ENCODE measurements at places on chromosomes 1 and 21.

- DNase-seq = no peak
These were observed 40.9 kb upstream of the SIK1 start for GRCh38 chr21:43467785-43468184.

DNA sequence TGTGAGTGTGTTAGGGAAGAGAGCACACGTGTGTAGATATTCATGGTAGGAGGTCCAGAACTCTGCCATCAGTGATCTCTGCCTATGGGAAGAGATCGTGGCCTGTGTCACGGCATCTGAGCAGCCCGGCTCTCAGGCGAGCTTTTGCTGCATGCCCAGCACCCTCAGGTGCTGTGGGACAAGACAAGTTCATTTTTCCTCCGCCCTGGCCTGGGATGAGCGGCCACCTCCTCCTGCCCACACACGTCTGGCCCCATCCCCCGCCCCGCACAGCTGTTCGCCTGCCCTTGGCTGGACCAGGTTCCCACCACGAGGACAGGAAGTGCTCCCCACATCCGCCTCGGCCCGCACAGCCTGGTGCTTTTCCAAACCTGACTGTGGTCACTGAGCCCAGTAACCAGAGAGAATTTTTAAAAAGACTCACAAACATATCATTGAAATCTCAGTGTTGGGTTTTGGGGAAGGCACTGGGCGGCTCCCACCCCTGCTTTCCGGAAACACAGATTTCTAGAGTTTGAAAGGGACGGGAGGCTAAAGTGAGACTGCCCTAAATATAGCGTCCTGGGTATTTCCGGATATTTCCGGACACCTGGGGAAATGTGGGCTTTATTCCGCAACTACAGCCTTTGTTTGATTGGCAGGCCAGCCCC is 18.0 kb downstream of the BMP8A start:
- DNase-seq = no peak

DNA sequence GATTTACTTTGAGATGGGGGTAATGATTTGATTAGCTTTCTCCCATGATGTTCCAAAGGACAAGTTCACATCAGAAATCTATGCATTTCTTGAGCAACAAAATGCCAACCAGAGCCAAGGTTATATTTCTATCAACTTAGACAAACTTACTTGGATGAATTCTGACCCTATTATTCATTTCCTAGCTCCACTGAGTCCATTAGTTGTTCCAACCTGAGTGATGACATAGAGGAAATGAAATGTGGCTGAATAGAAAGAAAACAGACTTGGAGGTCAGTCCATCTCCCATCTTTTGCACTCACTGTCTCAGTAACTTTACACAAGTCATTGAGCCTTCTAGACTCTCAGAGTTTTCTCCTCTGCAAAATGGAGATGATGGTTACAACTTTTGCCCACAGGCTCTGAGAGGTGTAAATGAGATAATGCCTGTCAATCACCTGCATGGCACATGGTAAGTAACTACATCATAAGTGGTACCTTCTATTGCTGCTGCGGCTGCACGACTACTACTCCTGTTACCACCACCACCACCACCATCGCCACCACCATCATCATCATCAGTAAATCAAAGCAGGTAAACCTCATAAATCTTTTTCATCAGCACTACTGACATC is 98.2 kb downstream of the PTPN14 start:
- no peak for DNase-seq

DNA sequence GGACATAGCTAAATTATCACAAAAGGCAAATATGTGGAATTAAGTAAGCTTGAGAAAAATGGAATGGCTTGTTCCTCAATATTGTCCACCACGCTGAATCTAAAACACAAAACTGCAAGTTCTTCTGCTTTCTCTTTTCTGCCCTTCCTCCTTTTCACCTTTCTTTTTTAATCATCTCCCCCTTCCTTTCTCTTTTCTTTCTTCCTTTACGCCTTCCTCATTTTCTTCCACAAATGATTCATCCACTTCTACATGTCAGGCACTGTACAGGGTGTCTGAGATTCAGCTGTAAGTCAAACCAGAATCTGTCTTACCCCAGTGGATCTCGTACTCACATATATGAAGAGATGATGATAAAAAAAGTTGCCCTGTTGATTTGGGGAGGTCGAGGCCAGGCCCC is 1182.5 kb downstream of the MRPL39 start:
- DNase-seq = no peak

DNA sequence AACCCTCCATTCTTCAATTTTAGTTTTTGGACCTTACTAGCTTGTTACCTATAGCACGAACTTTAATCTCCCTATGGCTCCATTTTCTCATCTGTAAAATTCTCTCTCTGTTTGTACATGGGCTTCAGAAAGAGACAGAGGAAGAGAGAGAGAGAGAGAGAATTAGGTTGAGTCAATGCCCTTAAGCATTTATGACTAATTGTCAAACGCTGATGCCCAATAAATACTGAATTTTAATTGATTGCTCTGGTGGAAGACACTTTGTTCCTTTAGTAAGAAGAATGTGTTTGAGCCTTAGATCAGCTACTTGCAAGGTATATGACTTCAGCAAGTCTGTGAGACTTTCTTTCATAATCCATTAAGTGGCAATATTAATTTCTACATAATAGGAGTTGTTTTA is 743.1 kb upstream of the ADGRL4 start:
- no peak for DNase-seq

DNA sequence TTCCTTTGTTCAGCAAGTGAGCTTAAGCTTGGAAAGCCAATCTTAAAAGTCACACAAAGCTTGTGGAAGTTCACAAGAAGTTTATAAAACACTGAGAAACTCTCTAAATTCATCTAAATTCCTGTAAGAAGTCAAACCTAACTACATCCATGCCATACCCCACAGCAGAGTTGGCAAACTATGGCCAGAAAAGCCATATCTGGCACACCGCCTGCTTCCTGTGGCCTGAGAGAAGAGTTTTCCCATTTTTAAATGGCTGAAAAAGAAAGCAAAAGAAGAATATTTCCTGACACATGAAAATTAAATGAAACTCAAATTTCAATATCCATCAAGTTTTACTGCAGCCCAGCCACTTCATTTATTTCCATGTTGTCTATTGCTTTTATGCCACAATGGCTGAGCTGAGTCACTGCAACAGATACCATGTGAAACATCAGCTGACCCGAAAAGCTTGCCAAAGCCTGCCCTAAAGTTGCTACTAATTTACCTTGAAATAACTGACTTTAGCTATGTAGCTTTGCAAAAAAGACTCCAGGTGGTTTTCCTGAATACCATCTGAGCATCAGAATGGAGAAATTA is 237.1 kb downstream of the SLC45A1 start:
- DNase-seq = no peak

- no peak for DNase-seq
These were observed 191.1 kb downstream of the PTPRC start for GRCh38 chr1:198829944-198830343.

- DNase-seq = no peak
These were observed 11.8 kb upstream of the RALGPS2 start for GRCh38 chr1:178713259-178713658.

- DNase-seq = no peak
These were observed 109.6 kb upstream of the DPYD start for GRCh38 chr1:98030483-98030882.

DNA sequence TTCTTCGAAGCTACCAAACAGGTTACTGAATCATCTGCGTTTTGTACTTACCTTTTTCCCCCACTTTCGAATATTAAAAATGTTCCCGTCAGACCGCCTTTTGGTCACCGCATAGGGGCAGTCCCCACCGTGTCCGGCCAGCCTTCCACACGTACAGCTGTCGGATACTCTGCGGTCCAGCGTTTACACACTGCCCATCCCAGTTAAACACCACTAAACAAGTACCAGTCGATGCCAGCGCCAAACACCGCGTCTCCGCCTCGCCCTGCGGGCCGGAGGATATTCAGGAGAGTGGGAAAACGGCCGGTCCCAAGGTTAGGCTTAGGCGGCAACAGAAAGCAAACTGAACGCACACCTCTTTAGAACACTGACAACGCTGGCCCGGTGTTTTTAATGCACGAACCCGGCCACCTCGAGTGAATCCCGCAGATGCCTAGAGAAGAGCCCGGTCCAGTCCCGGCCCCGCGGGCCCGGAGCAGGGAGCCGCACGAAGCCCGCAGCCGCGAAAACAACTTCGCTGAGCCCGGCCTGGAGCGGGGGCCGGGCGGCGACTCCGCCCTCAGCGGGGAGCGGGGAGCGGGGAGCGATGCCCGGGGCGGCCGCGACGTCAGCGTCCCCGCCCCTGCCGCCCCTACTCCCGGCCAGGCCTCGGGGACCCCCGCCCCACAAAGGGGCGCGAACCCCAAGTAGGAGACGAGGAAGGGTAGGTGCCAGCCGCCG is 730 bp upstream of the PHF13 start:
- DNase-seq = no peak

GRCh38 chr1:183346276-183346732 is 71.9 kb downstream of the NMNAT2 start:
- no peak for DNase-seq

DNA sequence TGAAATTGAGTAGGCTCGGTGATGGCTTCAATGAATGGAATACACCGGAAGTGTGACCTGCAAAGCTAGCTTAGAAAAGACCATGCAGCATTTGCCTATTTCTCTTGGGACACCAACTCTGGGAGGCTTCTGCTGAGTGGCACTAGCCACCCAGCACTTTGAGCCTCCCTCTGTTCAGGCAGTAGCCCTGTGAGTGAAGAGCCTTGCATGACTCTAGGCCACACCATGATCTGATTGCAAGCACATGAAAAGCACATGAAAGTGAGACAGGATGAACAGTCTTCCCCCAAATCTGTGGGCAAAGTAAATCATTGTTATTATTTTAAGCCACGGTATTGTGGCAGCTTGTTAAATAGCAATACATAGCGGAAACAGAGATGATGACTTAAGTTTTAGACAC is 2.8 kb downstream of the CD48 start:
- DNase-seq = no peak

- DNase-seq = no peak
These were observed 22.4 kb upstream of the PADI2 start for GRCh38 chr1:17141441-17142197.

- DNase-seq = no peak
These were observed 86.8 kb downstream of the KCNJ6 start for GRCh38 chr21:37829447-37829846.

- DNase-seq = peak; percentile 56
These were observed 19.7 kb upstream of the FASLG start for GRCh38 chr1:172638885-172639831.

DNA sequence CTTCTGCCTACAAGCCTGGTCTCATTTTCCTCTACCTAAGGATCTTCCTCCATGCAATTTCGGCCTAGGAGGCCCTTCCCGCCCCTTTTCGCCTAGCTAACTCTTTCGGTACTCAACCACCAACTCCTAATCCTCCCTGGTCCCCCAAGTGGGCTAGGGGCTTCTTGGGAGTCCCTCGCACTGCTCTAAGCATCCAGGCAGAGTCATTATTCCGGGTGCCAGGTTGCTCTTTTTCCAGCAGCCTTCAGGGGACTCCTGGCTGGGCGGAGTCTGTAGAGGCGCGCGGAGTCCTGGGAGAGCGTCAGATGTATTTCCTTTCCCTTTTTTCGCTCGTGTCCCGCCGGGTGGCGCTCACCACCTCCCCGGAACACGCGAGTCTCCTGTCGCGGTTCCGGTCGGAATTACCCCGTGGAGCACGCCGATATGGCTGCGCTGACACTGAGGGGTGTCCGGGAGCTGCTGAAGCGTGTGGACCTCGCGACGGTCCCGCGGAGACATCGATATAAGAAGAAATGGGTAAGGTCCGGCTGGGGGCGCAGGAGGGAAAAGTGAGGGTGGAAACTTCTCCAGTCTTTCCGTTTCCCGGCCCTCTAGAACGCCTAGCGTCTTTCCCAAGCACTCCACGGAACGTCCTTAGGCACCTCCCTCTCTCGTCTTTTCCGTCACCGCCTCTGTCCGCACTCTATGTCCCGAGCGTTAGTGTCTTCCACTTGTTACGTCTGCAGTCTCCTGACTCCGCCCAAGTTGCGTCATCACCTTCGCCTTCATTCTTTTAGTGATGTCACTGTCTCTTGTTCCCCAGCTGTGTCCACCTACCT is at the start of gene NSUN4:
TSS of gene NSUN4 (plus strand) at position 404 of the 818 bp plus-strand sequence. CDS start at position 424, 20 bp downstream.
- DNase-seq = peak; percentile 52

DNA sequence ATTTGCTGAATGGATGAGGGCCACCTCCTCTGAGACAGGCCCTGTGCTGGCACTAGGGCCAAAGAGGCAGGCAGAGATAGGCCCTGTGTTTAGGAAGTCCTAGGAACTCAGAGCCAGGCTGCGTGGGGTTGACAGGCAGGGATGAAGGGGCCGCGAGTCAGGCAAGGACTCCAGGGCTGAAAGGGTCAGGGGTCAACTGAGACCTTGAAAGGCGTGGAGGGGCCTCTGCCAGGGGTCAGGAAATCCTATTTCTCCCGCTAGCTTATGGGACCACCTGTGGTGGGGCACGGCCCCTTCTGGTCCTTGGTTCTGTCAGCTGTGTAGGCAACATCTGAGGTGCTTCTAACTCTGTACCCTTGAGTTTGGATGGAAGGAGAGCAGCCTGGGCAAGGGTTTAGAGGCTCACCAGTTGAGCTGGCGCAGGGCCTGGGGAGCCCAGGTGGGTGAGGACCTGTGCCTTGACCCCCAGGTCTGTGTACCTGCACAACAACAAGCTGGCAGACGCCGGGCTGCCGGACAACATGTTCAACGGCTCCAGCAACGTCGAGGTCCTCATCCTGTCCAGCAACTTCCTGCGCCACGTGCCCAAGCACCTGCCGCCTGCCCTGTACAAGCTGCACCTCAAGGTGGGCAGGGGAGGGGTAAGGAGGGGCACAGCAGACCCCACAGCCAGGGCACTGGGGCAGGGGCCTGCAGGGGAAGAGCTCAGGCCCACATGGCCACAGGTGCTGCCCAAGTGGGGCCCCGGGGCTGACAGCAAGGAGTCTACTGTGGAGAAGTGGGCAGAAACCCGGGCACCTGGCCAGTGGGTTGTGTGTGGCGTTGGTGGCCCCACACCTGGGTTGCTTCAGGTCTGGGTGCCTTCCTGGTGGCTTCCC is 14.9 kb downstream of the PODN start:
- no peak for DNase-seq

DNA sequence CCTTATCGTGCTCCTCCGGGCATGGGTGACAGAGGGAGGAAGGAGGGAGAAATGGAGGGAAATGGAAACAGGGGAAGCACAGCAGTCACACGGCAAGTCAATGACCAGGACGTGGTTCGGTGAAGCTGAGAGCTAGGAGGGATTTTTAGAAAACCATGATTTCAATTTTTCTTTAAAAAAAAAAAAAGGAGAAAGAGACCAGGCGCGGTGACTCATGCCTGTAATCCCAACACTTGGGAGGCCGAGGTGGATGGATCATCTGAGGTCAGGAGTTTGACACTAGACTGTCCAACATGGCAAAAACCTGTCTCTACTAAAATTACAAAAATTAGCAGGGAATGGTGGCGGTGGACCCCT is 776 bp upstream of the TNFRSF9 start:
- DNase-seq = no peak

DNA sequence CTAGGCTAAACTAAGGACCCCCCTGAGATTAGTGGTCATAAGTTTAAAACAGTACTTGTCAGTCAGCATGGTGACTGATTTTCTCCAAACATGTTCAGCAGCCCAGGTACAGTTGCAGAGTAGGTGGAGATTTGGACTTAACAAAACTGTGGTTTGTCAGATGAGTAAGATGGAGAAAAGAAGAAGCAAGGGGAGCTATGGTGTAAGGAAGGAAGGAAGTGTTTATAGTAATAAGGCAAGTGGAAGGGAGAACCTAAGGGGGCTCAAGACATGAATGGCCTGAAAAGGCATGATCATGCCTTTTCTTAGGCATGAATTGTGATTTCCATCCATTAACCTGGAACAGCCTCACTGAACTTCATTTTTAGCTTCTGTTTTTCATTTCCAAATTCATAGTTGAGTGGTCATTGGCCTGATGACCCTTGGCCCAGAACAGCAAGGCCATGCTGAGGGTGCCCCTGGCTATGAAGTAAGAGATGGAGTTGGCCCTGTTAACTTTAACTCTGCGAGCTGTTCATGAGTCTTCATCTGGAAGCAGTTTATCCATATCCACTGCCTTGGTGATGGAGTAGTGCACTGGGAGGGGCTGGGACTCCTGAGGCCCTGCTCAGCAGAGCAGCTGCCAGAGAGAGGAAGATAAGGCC is 60.7 kb downstream of the LRRC8D start:
- no peak for DNase-seq

Data from stimulated activated CD8-positive, alpha-beta memory T cell treated with anti-CD3 and anti-CD28 coated beads, Interleukin-4, amount 100 ng/mL, for 1 hour (primary cell).